ENCODE measurements at places on chromosomes 3 and 15.

GRCh38 chr15:28901587-28901980, 15.8 kb downstream of the APBA2 start:
- DNase-seq: no peak

DNA sequence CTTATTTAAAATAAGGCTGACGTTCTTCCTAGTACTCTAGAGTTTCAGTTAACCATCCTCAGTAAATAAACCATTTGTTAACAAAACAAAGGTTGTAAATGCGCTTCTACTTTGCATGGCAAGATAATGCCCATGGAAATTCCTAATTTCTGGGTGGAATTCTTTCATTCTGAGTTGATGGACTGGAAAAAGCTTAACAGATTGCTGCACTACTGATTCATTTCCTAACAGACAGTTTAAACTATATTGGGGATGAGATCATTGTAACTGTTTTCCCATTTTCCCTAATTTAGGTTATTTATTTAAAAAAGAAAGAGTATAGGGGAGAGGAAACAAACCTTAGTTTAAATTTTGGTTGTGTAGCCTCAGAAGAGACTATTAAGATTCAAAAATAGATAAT, 342.2 kb downstream of the NLGN1 start:
- DNase-seq: no peak

DNA sequence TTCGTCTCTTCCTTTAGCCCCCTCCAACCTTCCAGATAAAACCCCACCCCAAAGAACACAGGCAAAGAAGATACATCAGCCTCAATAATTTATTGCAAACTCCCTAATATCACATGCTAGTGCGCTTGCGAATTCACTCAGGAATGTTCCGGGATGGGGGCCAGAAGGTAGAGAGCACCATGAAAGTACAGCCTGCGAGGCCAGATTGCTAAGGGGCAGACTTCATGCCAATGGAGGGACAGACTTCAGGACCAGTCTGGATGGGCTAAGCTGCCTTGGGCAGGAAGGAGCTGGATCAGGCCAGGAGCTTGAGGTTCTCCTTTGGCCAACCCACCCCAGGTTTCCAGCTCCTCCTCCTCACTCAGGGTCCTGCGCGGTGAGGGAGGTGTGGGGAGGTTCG, 13.4 kb downstream of the CIDEC start:
- no peak for DNase-seq

- peak; percentile 71 for DNase-seq
These were observed 534 bp downstream of the FRMD5 start for GRCh38 chr15:44194323-44195150.

GRCh38 chr15:60758961-60759729, 280.2 kb upstream of the ICE2 start:
- DNase-seq: no peak

DNA sequence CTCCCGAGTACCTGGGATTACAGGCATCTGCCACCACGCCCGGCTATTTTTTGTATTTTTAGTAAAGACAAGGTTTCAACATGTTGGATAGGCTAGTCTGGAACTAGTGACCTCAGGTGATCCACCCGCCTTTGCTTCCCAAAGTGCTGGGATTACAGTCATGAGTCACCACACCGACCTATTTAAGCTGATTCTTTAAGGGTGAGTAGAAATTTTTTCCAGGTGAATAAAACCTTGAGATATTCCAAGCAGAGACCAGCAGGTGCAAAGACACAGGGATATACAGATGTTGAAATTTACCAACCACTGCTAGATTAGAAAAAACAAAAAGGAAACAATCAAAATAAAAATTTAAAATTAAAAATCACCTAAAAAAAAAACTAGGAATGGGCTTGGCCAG, 74.4 kb upstream of the CHRNB4 start:
- DNase-seq: no peak

DNA sequence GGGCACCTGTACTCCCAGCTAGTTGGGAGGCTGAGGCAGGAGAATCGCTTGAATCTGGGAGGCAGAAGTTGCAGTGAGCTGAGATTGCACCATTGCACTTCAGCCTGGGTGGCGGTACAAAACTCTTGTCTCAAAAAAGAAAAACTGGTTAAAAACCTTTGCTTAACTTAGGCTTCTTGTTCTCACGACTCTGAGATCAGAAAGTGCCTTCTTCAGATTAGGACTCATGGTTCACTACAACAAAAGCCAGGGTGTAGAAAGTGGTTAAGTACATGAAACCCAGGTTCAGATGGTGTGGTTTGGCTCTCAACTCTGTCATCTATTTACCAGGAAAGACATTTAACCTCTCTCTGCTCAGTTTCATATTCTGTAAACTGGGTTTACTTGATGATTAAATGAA, 168.4 kb downstream of the TUSC7 start:
- DNase-seq: no peak

- DNase-seq: no peak
These were observed 300.7 kb downstream of the SHOX2 start for GRCh38 chr3:157805538-157805937.

GRCh38 chr3:194532591-194532990, 45.8 kb upstream of the ATP13A3 start:
- no peak for DNase-seq

- DNase-seq: no peak
These were observed 177.5 kb downstream of the STT3B start for GRCh38 chr3:31710123-31710803.

DNA sequence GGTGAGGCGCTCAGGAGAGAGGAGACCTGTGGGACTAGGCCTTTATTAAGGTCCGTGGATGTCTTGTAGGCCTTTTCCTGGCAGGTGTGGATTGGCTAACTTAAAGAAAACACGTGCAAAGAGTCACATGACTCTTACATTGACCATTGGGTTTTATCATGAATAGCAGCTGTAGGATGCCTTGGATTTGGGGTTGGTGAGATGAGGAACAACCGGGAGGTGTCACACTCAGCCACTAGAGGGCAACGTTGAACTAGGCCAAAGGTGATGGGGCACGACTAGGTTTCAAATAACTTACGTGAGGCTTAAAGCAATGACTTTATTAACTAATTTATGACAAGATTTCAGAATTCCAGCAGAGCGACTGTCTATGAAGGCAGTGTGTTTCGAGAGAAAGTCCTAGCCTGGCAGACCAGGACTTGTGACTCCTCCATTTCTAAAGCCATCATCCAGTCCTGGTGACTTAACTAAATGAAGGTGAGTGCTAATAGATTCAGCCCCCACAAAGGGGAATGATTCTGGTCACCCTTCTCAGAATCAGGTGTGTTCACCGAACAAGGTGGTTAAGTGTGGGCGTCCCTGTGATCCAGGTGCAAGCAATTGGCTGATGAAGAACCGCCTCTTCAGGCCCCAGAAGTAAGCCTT, 345.6 kb downstream of the MCTP2 start:
- peak; percentile 55 for DNase-seq

GRCh38 chr15:45102226-45102625, 11.7 kb downstream of the DUOX2 start:
- DNase-seq: no peak

GRCh38 chr3:129648391-129648790, 41.9 kb upstream of the PLXND1 start:
- no peak for DNase-seq
